ENCODE measurements at places on chromosomes 11 and 22.

DNA sequence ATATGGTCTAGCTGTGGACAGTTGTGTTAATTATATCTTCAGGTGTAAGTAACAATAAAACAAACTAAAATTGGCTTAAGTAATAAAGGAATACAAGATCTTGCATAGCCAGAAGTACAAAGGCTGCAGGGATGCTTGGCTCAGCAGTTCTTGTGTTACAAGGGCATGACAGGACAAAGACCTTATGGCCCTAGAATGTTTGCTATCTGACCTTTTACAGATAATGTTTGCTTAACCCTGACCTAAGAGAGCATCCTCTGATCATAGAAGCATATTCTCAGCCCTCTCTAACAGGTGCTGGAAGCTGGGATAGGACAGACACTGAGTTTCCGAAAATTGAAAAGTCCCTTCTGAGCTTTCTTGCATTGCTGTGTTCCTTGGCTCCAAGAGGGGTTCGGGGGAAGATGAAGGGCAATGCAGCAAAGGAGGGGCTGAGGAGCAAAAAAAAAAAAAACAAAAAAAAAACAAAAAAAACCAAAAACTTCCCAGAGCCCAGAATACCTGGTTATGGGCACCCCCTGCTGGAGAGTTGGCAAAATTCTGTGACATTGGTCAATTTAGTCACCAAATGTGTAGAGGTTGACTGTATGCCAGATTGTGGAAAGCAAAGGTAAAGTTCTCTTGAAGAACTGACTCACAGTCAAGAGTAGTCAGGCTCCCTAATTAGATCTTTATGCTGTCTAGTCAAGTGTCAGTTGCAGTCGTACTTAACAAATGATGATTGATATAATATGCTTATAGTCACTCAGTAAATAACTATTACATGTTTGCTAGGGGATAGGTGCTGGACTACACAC, 10.4 kb upstream of the HIKESHI start:
- no peak for DNase-seq

DNA sequence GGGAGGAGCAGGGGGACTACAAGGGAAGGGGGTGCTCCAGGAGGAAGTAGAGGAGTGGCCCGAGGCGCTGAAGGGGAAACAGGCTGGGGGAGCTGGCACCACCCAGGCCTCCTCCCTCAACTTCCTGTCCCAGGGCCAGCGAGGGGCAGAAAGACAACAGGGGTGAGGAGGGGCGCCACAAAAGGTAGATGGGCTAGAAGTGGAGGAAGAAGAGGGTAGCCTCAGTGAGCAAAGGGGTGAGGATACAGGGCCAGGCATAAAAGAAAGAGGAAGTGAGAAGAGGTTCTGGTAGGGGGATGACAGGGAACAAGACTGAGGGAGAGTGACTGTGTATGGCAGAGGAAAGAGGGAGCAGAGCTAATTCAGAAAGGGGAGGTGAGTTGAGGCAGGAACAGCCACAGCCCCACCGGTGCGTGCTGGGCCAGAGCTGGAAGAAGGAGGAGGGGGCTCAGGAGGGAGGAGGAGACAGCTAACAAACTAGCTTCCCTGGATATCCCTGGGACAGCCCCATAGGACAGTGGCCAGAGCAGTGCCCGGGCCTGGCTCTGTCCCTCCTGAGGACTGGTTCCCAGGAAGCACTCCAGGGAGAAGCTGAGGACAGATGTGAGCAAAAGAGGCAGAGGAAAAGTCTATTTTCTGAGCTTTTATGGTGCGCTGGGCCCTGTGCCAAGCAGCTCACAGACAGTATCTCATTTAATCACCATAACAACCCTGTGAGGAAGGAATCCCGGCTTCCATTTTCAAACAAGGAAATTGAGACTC, 8.5 kb downstream of the DCHS1 start:
- peak; percentile 53 for DNase-seq

- DNase-seq, result no peak
Observed at GRCh38 chr11:7592711-7593110, 78.9 kb downstream of the PPFIBP2 start.

- no peak for DNase-seq
Observed at GRCh38 chr11:126469311-126469710, 113.8 kb downstream of the ST3GAL4 start.

- DNase-seq, result no peak
Observed at GRCh38 chr11:3641701-3642070, at the start of gene ART5. Gene ART5 (minus strand): TSS chr11:3641992. CDS start chr11:3641862, 130 bp downstream.

DNA sequence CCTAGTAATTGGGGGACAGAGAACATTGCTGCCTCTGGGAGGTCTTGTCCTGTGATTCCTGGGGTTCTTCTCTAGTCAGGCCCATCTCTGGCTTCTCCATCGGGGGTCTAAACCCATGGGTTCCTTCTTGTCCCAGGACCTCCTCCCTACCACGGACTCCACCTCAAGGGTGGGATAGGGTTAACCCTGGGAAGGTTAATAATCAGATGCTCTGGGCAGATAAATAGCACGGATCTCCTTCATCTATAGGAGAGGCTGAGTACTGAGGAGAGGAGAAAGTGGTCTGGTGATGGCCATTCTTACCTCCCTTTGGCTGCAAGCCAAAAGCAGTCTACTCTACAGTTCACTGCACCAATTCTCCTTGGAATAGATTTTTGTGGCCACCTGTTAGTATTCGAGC, 10.5 kb downstream of the HEPHL1 start:
- no peak for DNase-seq

- no peak for DNase-seq
Observed at GRCh38 chr22:17410576-17410975, 41.3 kb downstream of the CECR2 start.

- peak; percentile 95 for DNase-seq
Observed at GRCh38 chr11:65354265-65355012, at the start of gene TIGD3. Gene TIGD3 (plus strand): TSS chr11:65354751. CDS start chr11:65355809, 1,058 bp downstream.

GRCh38 chr11:95884376-95884775, 39.5 kb downstream of the MTMR2 start:
- no peak for DNase-seq

DNA sequence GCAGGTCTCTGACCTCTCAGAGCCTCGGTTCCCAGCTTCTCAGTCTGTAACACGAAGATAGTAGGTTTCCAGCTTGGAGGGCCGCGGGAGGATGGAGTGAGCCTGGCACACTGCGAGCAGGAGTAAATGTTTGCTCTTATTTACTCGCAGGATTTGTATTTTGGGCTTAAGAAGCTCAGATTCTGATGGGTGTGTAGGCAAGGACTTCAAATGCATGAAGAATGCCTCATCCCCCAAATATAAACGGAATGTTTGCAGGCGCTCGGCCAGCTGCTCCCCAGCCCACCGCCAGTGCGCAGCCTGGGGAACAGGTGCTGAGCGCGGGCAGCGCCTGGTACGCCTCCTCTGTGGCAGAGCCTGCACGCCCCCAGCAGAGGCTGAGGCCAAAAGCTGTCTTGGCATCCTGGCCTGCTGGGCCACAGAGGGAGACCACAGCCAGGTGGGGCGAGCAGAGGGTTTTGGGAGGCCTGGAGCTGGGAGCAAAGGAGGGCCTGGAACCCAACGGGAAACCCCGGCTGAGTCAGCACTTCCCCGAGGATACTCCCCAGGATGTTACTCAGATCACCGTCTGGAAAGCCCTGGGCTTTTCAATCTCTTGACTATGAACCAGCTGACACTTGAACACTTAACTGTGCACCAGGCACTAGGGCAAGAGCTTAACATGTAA, 9.4 kb downstream of the EHD1 start:
- peak; percentile 52 for DNase-seq

DNA sequence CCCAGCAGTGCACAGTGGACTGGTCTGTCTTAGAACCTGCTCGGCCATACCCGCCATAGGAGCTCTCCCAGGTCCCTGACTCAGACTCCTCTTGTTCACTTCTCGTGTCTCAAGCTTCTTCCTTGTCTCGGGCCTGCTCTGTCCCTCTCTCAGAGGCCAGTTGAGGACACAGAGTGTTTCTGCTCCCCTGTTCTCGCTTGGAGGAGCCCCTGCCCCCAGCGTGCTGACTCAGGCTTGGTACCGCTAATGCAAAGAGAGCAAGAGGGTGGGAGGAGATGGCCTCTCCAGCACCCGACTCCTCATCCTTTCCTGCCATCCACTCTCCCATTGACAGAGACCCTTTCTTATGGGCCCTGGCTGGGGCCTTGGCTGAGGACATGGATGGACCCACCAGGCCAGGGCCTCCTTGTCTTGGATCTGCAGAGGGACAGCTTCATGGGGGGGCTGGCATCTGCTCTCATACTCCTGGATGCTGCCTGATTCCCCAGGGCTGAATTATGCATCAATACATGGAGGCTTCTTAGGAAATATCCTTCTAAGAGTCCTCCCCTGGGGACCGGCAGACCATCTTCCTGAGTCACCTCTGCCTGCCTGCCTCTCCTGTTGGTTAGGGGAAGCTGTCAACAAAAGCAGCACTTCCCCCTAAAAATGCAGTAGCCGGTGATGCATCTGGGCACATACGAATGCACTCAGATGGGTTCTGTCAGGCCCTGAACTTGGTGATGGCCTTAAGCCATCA, 15.9 kb downstream of the TSPAN18 start:
- no peak for DNase-seq

DNA sequence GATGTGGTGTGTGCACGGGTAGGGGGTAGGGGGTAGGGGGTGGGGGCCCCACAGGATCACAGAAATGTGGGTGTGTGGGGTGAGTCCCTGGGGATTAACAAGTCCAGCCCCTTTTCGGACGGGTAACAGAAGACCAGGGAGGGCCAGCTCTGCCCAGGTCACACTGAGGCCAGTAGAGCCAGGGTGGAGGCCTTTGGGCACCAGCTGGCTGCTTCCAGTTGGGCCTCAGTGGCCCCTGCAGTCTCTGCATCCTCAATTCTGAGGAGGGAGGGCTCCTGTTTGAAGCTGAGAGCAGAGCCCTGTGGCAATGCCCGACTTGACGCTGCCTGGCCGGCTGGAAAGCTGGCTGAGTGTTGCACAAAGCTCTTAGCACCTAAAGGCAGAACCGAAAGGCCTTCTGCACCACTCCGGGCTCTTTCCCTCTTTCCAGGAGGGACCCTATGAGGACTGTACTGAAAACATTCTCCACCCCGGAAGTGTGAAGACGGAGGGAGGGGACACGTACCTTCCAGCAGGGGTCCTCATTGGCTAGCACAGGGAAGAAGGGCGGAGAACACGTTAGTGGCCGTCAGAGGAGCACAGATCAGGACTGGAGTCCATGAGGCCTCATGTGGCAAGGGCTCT, 120.4 kb downstream of the PHF21B start:
- no peak for DNase-seq

- no peak for DNase-seq
Observed at GRCh38 chr22:19473578-19473977, 5.4 kb downstream of the UFD1 start.

DNA sequence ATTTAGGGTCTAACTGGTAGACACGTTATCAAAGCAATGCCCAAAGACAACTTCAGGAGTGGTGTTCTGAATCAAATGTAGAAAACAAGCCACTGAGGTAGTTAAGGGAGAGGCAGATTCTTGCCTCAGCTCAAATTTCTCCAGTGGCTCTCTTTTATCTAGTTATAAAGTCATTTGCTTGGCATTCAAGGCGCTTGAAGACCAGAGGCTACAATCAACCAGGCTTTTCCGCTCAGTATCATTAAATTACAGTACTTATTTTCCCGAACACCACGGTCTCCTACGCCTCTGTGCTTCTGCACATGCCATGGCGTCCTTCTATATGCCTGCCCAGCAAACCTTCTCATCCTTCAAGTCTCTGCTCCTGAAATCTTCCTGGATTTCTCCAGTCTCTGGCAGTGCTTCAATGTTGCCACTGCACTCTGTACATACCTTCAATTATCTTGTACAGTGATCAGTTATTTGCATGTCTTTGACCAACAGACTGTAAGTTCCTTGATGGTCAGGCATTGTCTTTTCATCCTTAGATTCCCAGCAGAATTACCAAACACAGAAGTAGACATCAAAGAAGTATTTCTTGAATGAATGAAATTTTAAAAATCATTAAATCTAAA, 1.4 kb downstream of the POGLUT3 start:
- DNase-seq, result no peak

- no peak for DNase-seq
Observed at GRCh38 chr11:113773092-113773415, 438 bp downstream of the ZW10 start.

All from activated CD4-positive, CD25-positive, alpha-beta regulatory T cell treated with anti-CD3 and anti-CD28 coated beads, Interleukin-2, amount 50 U/mL, for 72 hours (primary cell).